AG04450 (cell line): ENCODE measurements at places on chromosomes 5 and 9.

DNA sequence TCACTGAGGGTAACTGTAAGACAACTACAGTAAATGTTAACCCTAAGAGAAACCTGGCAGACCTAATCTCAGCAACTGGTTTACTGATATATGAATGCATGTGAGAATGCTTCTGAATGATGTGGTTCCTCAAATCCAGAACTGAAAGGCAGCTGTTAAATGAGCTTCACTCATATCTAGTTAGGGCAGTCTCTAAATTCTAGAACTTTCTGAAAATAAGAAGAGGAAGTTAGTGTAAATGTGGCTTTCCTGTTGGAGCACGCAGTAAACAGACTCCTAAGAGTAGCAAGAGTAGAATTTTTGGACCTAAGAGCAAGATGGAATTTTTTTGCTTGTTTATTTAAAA lies 117.9 kb upstream of the KCNN2 start:
- DNase-seq = no peak

- no peak for DNase-seq
These were observed 8.6 kb downstream of the SUSD3 start for GRCh38 chr9:93066978-93067603.

DNA sequence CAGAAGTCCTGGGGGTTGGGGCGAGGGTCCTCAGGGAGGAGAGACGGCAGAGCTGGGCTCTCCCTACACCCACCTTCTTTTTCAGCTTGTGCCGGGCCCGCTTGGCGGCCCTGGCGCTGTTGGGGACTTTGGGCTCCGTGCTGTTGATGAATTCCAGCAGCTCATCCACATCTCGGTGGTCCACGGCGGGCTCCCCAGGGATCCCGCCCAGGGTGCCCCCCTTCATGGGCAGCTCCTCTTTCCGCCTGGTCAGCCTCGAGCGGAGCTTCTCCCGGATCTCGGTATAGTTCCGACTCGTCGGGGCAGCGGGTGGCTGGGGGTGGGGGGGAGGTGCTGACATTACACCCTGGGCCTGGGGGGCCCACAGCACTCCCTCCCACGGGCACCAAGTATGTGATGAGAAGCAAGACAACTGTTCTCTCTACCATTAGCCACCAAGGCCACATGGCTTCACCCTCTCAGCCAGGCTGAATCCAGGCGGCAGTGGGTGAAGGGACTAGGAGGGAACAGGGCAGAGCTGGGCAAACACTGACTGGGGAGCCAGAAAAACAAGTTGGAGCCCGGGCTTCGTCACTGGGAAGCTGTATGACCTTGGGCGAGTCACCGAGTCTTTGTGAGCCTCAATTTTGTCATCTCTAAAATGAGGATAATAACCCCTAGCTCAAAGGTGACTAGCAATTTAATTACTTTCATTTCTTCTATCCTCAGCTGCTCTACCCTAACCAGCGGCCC lies 14.6 kb upstream of the DDX41 start:
- DNase-seq = no peak

DNA sequence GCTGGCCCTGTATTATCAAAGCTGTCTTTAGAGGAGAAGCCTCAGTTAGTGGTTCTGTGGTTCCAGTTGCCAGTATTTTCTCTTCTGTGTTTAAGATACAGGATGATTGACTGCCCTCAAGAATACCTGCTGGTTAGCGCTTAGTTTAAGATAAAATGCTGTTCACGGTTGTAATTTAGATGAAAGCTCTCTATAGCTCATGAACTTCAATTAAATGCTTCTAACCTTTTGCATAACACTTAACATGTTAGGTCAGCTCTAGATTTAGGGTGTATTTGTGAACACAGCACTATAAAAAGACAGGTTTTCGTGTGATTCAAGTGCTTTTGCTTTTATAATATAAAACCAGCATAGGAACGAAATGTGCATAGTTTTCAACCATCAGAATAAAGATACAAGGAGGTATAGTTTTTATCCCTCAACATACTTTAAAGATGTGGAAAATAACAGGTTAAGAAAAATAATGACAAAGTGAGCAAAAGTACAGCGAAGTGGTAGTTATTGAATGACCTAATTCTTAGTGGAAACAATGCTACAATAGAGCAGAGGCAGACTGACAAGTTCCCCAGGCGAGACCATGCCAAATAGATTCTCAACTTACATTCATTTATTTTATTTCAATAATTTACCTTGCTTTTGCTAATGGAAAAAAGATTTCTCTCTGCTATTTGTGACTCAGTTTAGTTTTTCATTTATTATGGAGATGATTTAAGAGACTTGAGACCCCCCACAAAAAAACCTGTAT lies 602.6 kb upstream of the DMAC1 start:
- no peak for DNase-seq
